Stimulated activated CD4-positive, alpha-beta T cell treated with anti-CD3 and anti-CD28 coated beads, Interleukin-2, amount 100 ng/mL, for 4 hours (primary cell): ENCODE measurements at places on chromosomes 11 and 22.

GRCh38 chr11:14967581-14968243 is 4.4 kb downstream of the CALCA start:
- no peak for DNase-seq

GRCh38 chr11:65431451-65432099 is 9.0 kb downstream of the NEAT1 start:
- no peak for DNase-seq

- DNase-seq: peak; percentile 71
Measured at GRCh38 chr22:37933711-37934376, 19.6 kb downstream of the C22orf23 start.

- no peak for DNase-seq
Measured at GRCh38 chr22:48144318-48144717, 1381.9 kb downstream of the TBC1D22A start.

DNA sequence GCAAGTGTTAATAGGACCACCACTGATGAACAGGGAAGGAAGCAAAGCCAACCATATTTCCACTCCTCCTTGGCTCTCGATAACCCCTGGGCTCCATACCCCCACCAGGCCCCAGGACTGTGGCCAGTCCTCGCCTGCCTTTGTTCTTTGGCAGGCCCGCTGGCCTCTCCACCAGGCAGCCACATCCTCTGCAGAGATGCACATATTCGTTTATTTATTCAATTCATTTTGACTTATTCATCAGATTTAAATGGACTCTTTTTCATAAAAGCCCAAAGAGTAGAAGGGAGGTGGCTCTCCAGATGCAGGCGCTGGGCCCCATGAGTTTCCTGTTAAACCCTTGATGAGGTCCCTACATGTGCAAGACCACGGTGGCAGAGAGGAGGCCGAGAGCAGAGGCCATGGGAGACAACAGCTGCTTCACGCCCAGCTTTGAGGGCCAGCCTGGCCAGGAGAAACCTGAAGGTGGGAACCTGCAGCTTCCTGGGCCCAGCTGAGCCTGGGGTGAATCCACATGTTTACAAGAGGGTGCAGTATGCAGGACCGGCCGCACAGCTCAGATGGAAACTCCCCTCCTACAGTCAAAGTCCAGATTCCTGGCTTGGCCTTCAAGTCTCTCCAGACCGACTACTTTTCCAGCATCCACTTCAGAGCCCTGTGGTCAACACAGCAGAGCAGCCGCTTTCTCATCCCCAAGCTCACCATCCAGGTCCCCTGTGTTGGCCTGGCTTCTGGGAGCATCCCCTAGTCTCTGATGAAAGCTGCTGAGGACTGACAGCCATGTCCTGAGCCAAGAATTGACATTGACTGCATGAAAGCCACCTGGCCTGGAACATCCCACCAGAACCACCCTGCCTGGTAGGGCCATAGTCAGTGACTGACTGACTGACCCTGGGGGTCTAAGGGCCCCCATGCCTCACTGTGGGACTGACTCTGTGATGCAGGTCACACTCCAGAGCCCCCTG is 39.7 kb upstream of the CCND1 start:
- DNase-seq: no peak

DNA sequence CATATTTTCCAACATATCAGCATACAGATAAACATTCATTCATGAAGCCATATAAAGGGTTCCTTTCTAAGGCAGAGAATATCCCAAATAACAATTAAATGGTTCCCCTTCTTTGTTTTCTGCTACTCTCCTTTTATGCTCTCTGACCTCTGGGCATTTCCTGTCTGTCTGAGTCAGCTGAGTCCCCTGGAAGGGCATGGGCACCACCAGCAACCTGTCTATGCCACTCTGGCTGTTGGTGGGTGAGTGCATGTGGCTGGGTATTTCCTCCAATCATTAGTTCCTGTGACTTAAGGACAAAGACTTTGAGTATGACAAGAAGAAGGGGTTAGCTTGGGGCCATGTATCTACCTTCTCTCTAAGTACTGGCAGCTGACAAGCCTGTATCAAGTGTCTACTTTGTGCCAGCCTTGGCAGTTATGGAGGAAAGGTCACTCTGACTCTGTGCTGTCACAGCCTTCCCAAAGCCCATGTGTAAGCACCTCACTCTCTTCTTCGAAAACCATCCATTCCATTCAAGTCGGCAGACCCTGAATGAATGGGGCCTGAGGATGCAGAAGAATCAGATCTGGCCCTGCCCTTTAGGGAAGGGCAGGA is 86.3 kb upstream of the PHOX2A start:
- DNase-seq: no peak

DNA sequence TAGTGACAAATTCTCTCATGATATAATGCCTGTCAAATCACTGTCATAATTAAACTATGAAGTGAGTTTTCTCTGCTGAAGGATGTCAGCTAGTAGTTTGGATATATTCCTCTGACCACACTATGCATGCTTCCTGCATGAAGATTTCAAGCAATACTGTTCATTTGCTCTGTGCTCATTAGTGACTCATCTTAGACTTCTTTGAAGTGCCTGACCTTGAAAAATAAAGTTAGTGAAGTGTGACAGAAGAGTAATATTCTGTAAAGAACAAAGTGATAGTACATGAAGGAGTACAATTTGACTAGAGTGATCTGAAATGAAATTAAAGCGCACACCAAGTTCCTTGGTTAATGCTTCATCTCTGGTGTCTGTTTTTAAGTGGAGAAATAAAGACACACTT is 629.5 kb upstream of the ANO3 start:
- DNase-seq: no peak

- no peak for DNase-seq
Measured at GRCh38 chr11:116724813-116725212, 48.0 kb downstream of the BUD13 start.

- DNase-seq: no peak
Measured at GRCh38 chr11:69436041-69436982, 45.2 kb upstream of the LINC01488 start.

- no peak for DNase-seq
Measured at GRCh38 chr11:14542324-14542723, 22.1 kb upstream of the PSMA1 start.

GRCh38 chr11:31240340-31240904 is 129.1 kb downstream of the DCDC1 start:
- DNase-seq: no peak

- DNase-seq: no peak
Measured at GRCh38 chr11:133492895-133493294, 39.4 kb downstream of the OPCML start.

DNA sequence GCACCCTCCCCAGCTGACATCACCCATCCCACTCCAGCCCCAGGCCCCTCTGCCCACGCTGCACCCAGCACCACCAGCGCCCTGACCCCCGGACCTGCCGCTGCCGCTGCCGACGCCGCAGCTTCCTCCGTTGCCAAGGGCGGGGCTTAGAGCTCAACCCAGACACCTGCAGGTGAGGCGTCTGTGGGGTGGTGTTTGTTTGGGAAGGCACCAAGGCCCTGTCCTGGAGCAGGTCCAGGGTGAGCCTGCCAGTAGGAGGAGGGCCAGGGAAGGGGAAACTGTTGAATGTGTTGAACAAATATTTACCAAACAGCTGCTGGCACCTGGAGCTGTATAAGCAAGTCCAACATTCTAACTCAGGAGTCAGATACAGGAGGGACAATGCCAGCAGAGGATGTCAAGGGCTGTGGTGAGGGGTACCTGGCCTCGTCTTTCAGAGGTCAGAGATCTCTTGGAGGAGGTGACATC is 3.1 kb downstream of the VEGFB start:
- DNase-seq: no peak

GRCh38 chr11:119976805-119977560 is 160.9 kb downstream of the TRIM29 start:
- no peak for DNase-seq

- DNase-seq: no peak
Measured at GRCh38 chr11:43919852-43920597, 22.4 kb upstream of the C11orf96 start.

GRCh38 chr22:20080776-20081654 is 974 bp downstream of the DGCR8 start:
- DNase-seq: no peak

DNA sequence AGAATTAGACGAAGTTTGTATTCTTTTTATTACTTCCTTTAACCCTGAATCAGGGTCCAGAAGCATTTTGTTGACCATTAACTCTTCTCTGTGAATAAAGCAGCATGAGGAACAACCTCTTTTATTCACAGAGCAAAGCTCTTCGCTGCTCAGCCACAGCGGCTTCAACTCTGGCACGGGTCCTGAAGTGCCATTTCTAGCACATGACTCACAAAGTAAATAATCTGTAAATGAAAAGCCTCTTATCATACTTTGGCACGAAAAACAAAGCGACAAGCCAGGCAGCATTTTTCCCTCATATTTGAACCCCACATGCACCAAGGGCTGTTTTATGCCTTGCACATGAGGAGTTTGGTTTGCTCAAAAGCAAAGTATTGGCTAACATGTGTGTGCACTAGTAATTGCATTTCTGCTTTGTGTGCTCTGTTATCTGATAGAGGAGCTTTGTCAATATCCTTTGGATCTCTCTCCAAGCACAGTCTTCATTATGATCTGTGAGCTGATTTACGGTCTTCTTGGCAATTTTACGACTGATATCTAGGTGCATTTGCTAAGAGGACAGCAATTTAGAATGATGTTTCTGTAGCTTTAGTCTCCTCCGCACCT is 33.0 kb upstream of the APOBEC3A start:
- DNase-seq: no peak

- DNase-seq: no peak
Measured at GRCh38 chr22:42338479-42338878, 68.0 kb upstream of the TCF20 start.

DNA sequence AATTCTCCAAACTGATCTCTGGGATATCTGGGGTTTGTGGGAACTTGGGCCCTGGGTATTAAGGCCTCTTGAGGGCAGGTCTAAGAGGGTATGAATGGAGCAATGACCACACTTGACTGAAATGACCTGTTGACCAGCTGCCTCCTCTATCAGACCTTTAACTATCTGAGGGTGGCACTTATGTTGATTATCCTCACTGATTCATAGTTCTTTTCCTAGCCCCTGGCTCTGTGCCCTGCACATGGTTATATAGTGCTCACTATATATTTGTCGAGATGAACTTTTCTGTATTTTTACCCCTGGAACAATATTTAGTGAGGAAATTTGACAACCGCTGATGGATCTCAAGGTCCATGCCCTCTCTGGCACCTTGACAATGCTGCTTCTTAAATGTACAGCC is 305.5 kb upstream of the PLET1 start:
- no peak for DNase-seq

DNA sequence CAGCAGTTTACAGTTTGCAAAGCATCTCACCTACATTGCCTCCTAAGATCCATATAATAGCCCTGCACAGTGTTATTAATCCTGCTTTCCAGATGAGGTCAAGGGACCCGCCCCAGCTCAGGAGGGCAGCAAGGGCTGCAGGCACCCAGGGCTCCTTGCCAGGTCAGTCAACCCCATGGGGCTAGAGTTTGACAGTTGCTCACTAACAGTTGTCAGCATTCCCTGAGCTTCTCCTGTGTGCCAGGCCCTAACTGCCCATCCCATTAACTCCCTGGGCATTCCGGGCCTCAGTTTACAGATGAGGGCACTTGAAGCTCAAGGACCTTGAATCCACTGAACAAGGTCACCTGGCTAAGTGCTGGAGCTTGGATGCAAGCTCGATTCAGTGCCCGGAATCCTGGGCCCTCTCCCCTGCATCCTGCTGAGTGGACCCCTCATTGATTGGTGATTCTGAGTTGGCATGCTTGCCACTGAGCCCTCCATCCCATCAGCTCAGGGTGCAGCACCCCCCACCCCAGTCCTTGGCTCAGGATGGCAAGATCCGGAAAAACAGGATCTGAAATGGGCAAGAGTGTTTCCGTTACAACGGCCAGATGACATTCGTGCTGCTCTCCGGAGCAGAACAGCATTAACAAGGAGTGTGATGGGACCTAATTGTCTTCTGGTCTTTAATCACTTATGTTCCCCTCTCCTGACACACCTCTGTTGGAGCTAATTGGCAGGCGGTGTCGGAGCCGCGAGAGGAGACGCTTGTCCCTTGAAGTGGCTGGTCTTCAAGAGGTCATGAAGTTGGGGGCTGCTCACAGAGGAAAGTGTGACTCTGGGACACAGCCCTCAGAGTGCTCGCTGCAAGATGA is 87.4 kb upstream of the SHISAL1 start:
- no peak for DNase-seq

DNA sequence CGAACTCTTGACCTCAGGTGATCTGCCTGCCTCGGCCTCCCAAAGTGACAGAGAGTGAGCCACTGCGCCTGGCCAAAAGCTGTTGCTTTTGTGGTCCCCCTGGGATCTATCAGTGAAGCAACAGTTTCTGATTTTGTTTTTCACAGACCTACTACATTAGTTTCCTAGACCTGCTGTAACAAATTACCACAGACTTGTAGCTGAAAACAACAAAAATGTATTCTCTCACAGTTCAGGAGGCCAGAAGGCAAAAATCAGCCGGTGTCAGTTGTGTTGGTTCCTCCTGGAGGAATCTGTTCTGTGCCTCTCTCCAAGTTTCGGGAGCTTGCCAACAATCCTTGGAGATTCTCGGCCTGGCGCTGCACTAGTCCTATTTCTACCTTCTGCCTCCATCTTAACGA is 8.5 kb upstream of the SLC35C1 start:
- DNase-seq: no peak

- no peak for DNase-seq
Measured at GRCh38 chr11:70191495-70192140, 11.5 kb upstream of the FADD start.

- DNase-seq: no peak
Measured at GRCh38 chr11:70319396-70320076, 49.0 kb downstream of the PPFIA1 start.

DNA sequence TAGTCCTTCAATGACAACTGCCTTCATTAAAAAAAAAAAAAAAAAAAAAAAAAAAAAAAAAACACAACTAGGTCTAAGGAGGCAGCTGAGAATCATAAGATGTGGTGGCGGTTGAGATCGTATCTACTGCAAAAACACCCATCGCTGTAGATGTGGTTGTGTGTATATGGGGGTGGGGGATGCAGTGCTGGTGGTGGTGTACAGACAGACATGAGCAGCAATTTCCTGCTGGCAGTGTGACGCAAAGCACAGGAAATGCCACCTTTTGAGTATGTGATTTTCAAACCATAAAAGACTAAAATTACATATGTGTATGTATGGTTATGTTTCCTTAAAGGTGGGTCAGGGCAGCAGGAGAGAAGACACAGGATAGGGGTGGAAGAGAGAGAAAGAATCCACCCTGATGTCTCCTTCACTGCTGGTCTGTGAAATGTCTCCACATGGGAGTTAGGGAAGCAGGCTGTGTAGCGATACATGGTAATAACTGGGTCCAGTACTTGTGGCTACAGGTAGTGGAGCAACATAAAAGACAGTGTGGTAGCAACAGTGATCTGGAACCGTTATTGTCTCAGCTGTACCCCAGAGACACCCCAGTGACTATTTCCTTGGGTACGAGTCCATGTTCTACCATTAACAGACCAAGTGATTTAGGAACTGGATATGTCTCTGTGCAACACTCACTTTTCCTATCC is 57.9 kb downstream of the SYTL2 start:
- peak; percentile 88 for DNase-seq

GRCh38 chr11:78192223-78192719 is 3.6 kb downstream of the USP35 start:
- no peak for DNase-seq

DNA sequence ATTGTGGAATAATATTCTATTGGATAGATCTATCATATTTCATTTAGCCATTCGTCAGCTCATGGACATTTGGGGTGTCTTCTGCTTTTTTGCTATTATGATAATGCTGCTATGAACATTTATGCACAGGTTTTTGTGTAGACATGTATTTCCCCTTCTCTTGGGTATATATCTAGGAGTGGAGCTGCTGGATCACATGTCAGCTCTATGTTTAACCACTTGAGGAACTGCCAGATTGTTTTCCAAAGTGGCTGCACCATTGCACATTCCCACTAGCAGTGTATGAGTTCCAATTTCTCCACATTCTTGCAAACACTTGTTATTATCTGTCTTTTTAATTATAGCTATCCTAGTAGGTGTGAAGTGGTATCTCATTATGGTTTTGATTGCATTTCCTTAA is 75.0 kb downstream of the C11orf65 start:
- DNase-seq: no peak
